ENCODE measurements at places on chromosomes 2 and 18.

- peak; percentile 45 for DNase-seq
Observed at GRCh38 chr18:68426731-68427315, 288.1 kb downstream of the TMX3 start.

GRCh38 chr2:183123959-183124221 is 353 bp upstream of the NUP35 start:
- no peak for DNase-seq

DNA sequence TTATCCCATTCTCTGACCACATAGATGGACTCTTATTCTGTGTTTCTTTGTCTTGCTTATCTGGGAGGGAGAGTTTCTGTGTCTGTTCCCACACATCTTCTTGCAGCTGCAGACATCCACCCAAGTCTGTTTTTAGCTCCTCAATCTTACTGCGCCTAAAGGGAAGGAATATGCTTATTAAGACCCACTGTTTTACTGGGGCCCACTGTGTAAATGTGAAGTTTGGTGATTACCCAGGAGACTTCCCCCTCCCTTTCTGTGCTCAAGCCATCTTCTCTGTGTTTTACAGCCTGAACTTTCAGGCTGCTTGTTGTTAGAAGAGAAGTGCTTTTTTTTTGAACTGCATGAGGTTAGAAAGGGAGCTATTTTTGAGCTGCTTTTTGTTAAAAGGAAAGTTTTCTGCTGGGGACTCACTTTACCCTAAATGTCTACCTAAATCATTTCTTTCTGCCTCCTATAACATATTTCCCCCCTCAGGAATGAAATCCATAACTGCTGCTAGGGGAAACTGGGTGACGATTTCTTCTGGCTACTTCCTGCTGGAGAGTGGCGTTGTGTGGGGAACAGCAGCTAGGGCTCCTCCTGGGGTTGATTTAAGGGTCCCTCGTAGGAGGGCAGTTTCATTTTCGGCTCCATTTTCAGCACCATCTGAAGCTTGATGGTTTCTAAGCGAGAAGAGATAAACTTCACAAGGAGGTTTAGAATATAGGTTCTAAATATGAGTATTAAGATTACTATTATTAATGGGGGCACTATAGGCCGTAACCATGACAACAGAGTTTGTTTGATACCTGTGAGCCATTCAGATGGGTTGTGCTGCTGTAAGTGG is 39.5 kb upstream of the GMCL1 start:
- DNase-seq, result no peak

DNA sequence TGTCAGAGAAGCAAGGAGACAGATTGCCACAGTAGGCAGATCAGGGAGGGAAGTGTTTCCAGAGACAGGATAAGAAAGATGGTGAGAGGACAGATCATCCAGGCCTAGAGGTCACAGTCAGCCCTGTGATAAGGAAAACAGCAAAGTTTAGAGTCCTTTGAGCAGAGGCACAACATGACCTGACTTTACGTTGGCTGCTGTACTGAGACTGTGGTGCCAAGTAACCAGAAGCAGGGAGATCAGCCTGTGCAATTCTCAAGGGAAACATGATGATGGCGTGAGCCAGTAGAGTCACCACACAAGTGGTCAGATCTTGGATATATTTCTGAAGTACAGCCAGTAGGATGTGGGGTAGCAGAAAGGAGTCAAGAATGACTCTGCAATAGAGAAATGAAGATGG is 43.7 kb downstream of the SMC6 start:
- DNase-seq, result no peak

- DNase-seq, result no peak
Observed at GRCh38 chr18:35502052-35502451, 4.3 kb upstream of the INO80C start.

DNA sequence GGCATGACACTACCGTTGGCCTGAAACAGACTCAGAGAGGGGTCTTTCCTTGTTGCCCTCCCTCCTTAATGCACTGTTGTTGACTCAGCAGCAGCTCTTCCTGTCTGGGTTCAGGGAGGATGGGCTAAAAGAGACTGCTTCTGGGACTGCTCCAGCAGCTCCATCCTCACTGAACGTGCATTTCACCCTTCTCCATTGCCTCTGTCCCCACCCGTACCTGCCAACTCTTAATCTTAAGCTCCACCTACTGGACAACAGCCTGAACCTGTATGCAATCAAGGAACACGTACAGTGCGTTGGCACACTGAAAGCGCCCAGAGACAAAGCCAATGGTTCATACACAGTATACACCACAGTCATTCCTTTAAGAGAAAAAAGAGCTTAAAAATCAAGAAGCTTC is 230.8 kb upstream of the RAB6C start:
- no peak for DNase-seq

- no peak for DNase-seq
Observed at GRCh38 chr2:144648837-144649465, 129.0 kb upstream of the ZEB2 start.

DNA sequence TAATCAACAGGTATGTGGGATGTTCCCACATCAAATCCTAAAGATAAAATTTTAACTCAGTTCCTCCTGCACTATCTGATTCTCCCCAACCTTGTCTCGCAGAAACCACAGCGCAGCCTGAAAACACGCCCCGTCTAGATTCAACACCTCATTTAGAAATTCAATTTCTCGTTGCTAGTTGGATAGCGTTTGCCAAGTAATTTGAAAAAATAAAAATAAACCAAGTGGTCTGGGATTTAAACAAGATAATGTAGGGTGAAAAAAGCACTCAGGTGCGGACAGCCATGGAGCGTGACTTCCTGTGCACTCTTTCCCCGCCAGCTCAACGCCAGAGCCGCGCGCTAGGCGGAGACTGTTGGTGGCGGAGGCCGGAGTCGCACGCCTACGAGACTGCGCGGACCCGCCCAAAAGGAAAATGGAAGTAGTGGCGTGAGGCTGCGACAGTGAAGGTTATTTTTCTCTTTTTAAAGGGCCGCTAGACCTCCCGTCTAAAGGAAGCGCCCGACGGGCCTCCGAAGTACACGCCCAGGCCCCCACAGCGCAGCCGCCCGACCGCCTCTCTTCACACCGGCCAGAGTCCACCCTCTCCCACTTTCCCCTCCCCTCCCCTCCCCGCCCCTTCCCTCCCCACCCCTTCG is 615 bp upstream of the CCNT2 start:
- DNase-seq, result no peak

DNA sequence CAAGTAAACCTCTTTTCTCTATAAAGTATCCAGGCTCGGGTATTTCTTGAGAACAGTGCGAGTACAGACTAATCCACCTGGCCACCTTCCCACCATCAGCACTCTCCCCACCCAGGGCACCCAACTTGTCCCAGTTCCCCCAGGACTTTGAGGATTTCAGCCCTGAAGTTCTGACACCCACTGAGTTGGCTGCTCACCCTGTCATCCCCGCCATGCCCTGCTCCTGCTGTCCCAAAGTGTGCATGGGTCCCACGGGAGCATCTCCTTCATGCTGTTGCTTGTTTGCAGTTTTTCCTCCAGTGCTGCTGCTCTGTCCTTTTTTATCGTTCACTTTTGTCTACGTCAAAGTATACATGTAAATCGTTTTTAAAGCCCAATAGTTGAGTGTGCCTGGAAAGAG is 273.9 kb downstream of the PHLPP1 start:
- no peak for DNase-seq

DNA sequence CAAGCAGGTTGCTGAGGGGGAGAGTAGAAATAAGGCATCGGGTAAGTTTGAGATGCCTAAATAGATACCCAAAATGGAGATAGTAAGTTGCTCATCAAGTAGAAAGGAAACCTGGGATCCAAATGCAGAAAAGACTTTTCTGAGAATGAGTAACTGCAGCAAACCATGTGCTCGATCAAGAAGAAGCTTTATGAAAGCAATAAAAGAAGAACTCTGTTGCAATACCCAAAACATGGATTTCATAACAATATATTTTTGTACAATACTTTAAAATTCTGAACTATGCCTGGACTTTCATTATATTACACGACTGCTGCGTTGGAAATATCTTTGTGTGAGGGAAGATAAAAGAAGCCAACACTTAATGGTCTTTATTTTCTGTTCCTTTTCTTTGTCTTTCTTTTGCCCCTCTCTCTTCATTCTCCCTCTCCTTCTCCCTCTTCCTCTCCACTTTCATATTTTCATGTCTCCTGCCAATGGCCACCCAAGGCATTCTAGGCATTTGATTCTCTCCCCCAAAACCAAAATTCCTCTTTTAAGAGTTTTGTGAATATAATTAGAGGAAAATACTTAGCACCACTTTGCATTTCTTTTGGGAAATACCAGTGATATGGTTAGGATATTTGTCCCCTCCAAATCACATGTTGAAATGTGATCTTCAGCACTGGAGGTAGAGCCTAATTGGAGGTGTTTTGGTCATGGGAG is 257.6 kb downstream of the MREG start:
- no peak for DNase-seq

- no peak for DNase-seq
Observed at GRCh38 chr2:27082773-27083409, 3.7 kb upstream of the KHK start.

DNA sequence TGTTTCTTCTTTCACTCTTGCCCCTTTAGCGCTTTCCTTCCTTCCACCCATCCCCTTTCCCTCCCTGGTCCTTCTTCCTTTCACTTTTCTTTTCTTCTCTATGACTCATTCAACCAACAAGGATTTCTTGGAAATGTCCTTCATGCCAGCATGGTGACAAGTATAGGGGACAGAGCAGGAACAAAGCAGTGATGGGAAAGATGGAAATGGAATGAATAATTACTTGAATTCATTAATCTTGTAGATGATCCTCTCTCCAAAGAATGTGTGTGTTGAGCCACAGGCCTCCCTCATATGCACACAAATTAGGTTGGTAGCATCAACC is 1.5 kb downstream of the VAMP5 start:
- DNase-seq, result no peak

DNA sequence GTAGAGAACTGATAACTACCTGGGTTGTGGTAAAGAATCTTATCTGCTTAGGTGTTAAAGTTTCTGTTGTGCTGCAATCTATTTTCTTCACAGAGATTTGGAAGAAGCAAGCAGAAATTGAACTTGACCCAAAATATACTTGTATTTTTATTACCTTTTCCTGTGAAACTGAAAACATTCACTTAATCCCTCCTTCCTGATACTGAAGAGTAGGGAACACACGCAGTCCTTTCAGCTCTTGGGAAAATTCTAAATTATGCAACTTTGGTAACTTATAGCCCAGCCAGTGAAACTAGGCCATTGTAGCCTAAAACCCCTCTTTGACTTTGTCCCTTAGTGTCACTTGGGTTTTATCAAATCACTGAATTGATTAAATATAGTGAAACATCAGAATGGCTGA is 128.4 kb upstream of the MEIS1 start:
- no peak for DNase-seq
